ENCODE measurements at places on chromosomes 2 and 18.

GRCh38 chr2:58072102-58072501, 25.5 kb downstream of the VRK2 start:
- no peak for DNase-seq

DNA sequence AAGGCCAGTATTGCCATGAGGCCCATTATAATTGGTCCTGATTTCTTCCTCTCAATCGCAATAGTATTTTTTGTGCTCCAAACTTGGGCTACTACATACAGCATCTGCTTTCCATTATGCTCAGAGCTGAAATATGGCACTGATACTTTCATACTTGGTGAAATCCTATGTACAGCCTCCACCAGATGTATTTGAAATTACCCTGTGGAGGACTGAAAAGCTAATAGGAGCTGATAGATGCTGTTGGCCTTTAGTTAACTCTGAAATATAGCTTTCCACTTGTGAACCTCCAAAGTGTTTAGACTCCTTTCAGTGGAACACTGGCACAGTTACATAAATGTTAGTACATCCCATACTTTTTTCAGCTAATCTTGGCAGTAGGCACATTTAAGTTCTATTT, 205.7 kb downstream of the NEDD4L start:
- no peak for DNase-seq

- no peak for DNase-seq
These were observed 51.5 kb downstream of the SRD5A2 start for GRCh38 chr2:31529256-31529655.

DNA sequence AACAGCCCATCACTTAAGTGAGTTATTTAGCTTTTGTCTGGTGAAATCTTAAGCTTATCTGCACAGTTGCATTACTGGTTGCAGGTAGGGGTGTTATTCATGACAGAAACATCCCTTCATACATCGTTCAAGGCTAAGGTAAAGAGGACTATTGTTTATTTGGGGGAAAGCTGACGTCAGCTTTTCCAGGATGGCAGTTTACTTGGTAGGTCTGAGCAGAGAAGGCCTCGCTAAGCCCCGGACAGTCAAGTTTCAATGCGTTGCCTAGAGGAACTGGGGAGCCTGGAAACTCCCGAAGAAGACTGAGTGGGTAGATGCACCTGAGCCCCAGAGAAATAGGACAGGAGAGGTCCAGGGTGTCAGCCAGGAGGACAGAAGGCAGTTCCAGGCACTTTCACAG, 2.2 kb downstream of the RNU4ATAC start:
- no peak for DNase-seq

DNA sequence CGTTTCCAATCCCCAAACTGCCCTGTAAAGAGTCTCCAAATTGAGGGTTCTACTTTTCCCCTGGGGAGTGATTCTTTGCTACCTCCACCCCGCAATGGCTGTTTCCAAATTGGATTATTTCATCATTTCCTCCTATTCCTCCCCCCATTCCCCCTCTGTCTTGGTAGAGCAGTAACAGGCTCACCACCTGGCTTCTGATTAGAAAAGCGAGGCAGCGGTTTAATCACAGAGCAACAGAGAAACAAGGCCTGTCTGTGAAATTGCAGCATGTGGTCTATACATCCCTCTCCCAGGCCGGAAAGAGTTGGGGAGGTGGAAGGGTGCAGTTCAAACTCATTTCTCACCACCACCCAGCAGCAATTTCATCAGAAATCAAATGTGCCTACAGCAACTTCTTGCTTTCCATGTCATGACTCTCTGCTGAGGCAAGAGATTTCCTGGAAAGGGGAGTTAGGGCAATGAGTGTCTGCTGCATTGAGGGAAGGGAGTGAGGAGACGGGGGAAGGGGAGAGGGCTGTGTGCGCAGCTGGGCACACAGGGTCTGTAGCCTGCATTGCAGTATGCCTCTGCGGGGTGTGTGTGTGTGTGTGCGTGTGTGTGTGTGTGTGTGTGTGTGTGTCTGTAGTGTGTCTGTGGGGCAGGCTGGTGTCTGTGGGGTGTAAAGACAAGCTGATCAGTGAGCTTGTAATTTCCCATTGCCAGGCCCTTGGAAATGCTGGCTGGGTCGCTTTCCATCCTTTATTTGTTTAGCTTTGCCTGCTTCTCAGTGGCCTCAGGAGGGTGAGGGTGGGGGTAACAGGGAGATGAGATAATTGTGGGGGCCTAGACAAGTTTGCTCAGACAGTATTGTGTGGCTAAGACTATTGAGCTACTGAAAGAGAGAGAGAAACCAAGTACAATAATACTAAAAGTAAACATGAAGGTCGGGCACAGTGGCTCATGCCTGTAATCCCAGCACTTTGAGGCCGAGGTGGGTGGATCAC, 13.5 kb upstream of the IGFBP2 start:
- DNase-seq, result no peak

- no peak for DNase-seq
These were observed 16.6 kb downstream of the TSPYL6 start for GRCh38 chr2:54239427-54239826.

- no peak for DNase-seq
These were observed 41.0 kb downstream of the PTPRM start for GRCh38 chr18:7608174-7608550.

DNA sequence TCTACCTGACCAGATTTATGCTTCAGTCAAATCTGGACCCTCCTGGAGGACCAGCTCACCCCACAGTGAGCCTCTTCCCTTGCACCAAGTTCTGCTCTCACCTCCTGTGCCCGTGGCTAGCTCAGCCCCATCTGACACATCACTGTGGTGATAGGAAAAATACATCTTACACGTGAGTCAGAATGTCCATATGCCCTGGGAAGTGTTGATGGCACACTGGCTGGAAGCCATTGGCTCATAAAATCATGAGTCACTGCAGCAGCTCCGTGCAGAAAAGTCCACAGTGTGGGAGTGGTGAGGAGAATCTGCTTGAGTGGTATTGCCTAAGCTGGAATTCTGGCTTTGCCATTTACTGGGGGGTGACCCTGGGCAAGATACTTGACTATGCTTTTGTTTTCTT, 42.6 kb upstream of the RAPGEF4 start:
- no peak for DNase-seq

DNA sequence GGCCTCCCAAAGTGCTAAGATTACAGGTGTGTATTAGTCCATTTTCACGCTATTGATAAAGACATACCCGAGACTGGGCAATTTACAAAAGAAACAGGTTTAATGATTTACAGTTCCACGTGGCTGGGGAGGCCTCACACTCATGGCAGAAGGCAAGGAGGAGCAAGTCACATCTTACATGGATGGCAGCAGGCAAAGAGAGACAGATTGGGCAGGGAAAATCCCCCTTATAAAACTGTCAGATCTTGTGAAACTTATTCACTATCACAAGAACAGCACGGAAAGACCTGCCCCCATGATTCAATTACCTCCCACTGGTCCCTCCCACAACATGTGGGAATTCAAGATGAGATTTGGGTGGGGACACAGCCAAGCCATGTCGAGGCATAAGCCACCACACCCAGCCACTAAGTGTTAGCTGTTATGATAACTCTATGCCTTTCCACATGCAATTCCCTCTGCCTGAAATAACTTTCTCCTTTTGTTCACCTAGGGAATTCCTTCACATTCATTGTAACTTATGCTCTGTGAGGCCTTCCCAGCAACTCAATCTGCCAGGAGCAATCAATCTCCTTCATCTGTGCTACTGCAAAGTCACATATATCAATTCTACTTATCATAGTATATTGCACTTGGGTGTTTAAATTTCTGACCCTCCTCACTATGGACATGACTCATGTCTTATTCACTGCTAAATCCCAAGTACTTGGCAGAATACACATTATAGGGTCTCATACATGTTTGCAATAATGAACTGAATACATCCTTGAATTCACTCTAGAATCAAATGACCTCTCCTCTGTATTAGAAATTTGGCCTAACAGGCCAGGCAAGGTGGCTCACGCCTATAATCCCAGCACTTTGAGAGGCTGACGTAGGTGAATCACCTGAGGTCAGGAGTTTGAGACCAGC, 7.4 kb downstream of the MCEE start:
- DNase-seq, result no peak

DNA sequence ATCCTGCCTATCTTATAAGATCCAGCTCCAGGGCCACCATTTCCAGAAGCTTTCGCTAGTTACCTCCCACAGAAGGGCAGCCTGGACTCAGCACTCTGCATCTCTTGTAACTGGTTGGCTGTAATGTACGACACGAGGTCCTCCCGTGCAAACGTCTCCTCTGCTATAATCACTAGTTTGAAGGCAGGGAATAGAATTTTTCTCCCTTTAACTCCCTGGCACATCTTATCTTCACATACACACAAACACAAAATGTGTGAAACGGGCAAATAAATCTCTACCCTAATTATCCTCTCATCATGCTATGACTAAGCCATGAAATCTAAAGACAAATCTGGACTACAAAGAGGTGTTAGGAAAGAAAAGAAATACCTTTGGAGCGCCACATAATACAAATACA, 36.8 kb downstream of the RNU4ATAC start:
- no peak for DNase-seq

- DNase-seq, result no peak
These were observed 304.1 kb upstream of the ERBB4 start for GRCh38 chr2:212842544-212843185.

DNA sequence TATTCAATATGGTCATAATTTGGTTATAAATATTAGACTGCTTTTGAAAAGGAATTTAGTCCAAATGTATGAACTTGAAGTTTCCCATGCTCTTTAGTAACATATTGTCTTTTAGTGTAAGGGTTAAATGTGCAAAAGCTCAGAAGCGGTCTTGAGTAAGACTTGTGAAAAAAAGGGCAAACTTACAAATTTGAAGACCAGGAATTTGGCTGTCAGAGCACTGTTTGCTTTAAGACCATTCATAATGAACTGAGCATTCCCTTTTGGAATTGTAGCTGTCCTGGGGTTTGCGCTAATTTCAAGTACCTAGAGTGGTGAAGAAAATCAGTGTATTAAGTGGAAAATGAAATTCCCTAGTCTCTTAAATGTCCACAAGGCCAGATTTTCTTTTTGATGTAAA, 6.9 kb upstream of the ZEB2 start:
- no peak for DNase-seq

DNA sequence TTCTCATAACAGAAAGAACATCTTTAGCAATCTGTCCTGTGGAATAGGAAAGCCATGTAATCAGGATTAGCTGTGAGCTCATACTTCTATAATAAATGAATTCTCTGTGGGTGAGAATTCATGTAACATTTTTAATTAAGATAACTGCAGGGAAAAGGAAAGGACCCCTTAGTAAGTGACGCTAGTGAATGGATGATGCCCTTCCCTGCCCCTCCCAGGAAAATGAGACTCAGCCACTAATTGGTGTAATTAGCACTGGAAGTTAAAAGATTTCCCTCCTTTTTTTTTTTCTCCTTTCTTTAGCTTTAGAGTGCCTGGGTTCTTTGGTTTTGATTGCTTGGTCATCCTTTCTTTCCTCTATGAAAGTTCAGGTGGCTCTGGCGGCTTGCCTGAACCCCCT, 90.3 kb downstream of the VWA3B start:
- no peak for DNase-seq

DNA sequence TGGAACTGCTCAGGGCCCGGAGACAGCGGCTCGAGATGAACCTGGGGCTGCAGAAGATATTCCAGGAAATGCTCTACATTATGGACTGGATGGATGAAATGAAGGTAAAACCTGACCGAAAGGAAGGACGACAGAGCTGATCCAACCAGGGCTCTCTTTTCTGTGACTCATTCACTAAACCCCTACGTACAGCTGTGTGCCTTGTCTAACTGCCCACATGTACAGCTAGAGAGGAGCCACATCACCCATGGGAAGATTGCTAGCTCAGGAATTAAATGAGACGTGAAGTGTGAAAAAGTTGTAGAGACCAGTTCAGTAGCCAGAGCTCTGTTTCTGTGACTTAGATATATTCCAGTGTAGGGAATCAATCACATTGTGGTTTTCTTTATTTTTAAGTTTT, 97.3 kb upstream of the EML6 start:
- no peak for DNase-seq

DNA sequence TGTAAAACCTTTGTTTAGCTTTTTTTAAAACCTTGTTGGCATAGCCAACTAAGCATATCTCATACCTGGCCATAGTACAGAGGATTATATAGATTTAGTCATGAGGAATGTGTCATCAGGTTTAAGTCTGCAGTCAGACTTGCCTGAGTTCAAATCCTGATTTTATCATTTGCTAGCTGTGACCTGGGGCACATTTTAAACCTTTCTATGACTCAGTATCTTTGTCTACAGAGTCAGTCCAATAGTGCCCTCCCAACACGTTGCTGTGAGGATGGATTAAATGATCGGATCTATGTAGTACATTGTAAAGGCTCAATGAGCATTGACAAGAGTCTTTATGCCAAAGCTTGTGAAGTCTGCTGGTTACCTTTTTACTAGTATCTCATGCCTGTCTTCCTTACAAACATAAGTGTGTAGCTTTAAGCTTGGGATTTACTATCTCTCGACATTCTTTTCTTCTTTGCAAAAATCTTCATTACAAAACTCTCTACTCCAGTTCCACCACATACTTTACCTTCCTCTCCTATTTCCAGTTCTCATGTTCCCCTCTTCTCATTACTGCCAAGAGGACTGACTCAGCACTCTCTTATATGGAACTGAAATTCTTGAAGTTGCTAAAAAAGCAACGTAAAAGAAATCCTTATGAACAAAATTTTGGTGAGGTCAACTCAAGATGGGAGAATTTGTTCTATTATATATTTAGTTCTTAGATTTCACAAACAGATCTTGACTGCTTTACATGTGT, 68.1 kb upstream of the RBMS1 start:
- DNase-seq, result no peak

DNA sequence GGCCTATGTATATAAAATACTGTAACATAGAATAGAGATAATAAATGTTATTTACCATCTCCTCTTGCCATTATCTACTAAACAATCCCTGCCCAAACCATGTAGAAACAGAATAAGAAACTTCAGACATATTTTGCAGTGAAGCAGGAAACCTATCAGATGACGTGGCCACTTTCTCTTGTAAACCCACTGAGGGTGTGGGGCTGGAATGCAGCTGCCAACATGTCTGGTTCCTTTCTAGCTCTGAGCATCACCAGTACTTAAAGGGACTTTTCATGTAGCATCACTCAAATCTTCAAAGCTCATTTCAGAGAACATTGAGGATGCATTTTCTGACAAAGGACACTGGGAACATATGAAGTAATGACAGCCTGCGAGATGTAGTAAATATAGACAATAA, 251.8 kb downstream of the LPIN1 start:
- no peak for DNase-seq

DNA sequence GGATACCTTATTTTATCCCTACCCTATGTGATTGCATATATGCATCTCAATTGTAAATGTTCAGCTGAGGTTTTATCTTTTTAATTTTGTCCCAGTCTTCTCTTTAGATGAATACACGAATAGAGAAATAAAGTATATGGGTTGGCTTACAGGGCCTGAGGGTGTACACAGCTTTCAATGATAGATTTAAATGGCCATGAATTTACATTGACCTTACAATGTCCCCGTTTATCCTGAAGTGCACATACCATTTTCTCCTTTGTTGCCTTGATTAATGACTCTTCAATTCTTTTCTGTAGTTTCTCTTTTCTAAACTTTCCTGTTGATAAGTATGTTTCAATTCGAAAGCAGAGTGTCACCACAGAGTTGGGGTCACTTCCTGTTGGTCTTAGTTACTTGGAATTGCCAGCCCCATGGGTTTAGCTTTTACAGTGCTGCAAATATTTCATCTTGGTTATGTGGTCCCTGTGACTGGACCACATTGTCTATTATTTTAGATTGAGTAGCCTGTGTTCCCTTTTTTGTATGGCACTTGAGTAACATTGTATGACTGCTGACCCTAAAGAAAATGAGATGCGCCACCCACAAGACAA, 1616.3 kb upstream of the ACVR2A start:
- no peak for DNase-seq

All from T-cell (primary cell).